Astrocyte (in vitro differentiated cells and primary cell): ENCODE measurements at places on chromosomes 2 and 18. TPM values are rescaled to one million over a fixed set of nuclear protein-coding genes. Genes with fewer than 3 reads are reported as not detected.
A peak's percentile ranks its signal among the peaks of the same experiment; 100 is the strongest.

The MAP3K20 gene
- total RNA-seq, result 41.2 and 42.4 TPM in 2 replicates

The KIAA2012 gene
- not detected in 2 replicates for total RNA-seq

DNA sequence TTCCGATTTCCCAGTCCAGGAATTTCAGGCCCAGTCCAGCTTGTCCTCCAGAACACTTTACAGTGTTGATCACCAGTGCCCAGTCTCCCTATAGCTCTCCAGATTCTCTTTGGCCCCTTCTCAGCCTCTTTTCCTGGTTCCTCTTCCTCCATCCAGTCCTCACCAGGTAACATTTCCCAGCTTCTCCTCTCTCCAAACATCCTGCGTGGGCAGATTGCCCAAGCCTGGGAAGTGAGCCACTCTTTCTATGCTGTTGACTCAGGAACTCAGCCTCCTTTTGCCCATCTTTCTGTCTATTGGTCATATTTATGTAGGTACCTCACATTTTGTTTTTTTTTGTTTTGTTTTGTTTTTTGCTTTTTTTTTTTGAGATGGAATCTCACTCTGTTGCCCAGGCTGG is 109.4 kb downstream of the LYPD1 start:
- DNase-seq, result no peak

GRCh38 chr2:233061591-233062450 is 1.7 kb downstream of the INPP5D start:
- no peak for DNase-seq

- DNase-seq, result peak; percentile 91
Observed at GRCh38 chr18:48330016-48330991, 78.9 kb downstream of the ZBTB7C start.

The TMBIM1 gene
- 34.8 and 37.2 TPM in 2 replicates for total RNA-seq

The OTOS gene
- not detected in 2 replicates for total RNA-seq

DNA sequence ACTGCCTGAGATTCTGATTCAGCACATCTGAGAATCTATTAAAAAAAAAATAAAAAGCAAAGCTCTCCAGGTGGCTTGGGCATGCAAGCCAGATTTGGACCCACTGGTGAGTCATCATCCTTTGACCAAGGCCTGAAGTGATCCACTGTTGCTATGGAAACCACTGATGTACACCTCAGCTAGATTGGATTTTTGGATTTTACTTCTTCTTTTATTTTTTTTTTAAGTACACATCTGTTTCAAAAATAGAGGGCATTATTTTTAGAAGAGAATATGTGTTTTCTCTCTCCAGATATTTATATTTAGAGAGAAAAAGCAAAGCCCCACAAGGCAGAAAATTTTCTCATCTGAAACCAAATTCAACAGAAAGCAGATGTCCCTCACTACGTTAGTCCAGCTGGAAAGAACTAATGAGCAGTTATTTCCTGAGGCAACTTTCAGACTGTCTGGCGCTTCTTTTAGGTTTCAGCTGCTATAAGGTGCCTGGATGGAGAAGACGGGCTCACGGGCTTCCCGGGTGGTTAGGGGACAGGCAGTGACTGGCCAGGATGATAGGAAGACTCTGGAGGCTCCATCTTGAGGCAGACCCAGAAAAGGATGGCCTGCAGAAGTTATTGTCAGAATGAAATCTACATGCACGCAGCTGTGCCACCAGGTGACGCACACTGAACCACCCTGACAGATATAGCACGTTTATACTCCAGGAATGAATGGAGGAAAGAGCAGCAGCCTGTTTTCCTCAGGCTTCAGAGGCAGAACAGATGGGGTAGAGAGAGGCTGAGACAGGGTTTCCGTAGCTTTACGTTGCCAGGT is 50.5 kb downstream of the MRPL35 start:
- DNase-seq, result peak; percentile 84

The CPS1 gene
- total RNA-seq, result 5.8 and 8.0 TPM in 2 replicates

DNA sequence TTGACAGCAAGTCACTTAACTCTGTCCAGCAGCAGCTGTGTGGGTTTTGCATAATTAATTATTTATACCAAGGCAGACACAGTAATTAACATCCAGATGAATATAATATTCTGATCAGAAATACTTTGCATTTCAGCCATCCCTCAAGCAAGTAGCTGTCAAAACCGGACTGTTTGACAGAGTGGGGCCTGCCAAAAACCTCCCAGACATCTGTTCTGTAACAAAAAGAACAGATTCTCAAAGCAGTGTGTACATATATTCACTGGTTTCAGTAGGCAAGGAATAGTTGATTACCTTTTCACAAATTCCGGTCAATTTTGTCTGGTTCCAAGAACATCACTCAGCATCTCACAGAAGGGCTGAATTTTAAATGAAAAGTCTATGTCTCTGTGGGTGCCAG is 291.6 kb downstream of the CMPK2 start:
- DNase-seq, result no peak
